ENCODE measurements at places on chromosomes 5 and 9.

GRCh38 chr9:88388203-88388885, at the start of gene SPIN1:
TSS of gene SPIN1 (plus strand) at chr9:88388444. CDS start at chr9:88426540, 38,096 bp downstream.
- peak; percentile 81 for DNase-seq

DNA sequence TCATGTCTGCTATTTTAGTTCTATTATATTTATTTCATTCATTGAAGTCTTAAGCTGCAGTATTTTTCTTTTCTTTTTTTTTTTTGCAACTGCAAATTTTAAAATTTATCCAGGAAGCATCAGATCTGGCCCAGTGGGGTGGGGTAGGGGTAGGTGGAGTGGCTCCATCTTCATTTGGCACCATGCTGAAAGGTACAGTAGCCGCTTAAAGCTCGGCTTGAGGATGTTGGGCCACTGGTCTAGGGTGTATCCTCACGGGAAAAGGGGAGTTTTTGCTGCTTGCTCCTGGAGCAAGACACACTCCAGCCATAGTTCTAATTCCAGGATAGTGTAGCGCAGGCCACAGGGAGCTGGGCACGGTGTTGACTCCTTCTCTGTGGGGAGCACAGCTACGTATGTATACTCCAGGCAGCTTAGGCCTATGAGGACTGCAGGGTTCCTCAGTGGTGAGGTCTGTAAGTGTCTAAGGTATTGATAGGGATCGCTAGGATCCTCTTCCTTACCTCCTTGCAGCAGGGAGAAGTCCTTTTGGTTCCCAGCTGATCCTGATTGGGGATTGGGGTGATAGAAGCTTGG, 22.7 kb downstream of the RCL1 start:
- DNase-seq, result no peak

GRCh38 chr5:176589039-176589769, 20.8 kb downstream of the GPRIN1 start:
- DNase-seq, result no peak

GRCh38 chr9:81848472-81848871, 79.8 kb upstream of the SPATA31D4 start:
- DNase-seq, result peak; percentile 50

DNA sequence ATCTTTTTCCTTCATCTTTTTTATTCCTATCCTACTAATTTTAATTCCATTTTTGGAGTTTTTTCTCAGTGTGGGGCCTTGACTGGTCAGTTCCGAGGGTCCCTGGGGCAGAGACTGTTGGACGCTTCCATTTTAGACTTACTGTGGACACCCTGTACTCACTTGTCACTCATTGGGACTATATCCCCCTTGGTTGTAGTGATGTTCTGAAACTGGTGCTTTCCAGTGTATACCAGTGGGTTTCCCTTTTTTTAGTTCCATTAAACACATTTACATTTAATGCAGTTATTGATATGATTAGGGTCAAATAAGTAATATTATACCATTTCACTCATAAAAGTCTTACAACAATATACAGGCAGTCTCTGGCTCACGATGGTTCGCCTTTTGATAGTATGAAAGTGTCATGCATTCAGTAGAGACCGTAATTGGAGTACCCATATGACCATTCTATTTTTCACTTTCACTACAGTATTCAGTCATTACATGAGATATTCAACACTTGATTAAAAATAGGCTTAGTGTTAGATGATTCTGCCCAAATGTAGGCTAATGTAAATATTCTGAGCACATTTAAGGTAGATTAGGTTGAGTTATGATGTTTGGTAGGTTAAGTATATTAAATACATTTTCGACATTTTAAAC, 46.0 kb downstream of the CNOT6 start:
- DNase-seq, result no peak

- no peak for DNase-seq
These were observed 1.3 kb upstream of the KLHL9 start for GRCh38 chr9:21336457-21336856.

GRCh38 chr5:101370181-101370580, 467.1 kb upstream of the ST8SIA4 start:
- peak; percentile 0 for DNase-seq

DNA sequence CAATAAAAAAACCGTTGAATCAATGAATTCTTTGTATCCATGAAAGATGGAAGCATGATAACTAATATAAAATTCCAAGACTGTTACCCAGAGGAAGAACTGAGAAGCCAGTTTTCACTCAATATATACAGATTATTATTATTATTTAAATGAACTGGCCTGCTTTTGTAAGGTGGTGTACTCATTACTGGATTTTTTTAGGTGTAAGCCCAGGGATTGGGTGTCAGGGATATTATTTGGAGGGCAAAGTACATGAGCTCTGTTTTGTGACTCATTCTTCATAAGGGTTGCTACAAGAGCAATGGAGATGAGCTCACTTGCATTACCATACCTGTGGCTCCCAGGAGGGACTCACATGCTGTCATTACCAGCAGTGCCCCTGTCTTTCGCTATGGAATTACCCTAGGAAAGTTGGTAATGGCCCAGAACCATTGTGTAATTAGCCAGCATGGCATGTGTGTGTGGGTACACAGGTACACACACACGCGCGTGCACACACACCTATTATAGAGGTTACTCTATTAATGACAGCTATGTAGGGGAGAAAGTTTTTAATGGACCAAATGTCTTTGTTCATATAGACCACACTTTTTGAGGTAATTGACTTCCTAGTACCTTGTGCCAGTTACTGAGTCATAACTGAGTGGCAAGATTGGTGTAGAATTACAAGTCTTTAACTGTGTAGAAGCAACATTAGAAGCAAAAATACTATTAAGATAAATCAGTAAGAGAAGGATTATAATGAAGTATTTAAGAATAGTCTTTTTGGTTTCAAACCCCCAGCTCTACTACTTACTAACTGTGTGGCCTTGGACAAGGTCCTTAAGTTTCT, 143.4 kb downstream of the GDNF start:
- DNase-seq, result peak; percentile 52

DNA sequence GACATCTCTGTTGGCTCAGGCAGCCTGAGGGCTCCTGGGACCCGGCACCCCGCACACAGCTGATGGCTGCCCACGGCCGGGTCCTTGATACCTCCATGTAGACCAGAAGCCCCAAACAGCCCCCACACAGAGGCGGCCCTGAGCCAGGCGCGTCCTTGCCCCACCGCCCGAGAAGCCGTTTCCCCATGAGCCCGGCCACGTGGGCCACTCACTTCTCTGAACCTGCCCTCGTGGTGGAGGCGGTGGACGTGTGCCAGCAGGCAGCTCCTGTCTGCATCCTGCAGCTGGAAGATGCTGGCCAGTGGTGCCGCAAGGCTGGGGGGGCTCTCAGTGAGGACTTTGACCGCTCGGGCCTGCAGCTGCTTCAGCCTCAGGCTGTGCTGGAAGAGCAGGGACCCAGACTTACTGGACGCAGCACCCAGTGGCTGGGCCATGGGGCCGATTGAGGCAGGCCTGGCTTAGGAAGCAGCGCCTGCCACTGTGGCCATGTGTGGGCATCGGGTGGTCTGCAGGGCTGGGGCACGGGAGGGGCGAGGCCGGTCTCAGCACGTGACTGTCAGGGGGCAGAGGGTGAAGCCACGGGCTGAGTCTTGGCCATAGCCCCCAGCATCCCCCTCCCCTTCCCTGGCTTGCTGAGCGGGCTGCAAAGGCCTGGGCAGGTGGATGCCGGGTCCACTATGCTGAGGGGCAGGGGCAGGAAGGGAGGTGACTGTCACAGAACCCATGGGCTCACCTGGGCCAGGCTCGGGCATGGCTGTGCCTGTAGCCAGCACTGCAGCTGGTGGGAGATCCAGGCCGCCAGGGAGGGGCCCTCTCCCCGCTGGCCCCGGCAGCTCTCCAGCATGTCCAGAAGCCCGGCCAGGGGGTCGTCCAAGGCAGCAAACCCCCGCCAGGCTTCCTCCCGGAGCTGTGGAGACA, 50.0 kb downstream of the EXD3 start:
- DNase-seq, result no peak

DNA sequence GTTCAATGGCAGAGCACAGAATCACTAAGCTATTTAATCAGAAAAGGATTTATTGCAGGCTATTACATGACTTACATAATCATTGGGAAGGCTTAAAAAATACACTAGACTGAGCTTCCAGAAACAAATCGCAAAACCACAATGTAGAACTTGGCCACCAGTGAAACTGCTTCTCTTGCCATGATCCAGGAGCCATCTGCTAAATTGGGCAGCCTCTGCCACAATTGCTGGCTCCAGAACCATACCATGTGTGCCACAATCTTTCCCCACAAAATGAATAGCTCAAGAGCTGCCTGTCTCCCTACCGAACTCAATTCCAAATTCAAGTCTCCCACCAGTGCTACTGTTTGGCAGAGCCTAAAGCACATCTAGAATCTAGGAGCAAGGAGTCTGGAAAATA, 9.8 kb upstream of the ERAP1 start:
- no peak for DNase-seq
